ENCODE measurements at places on chromosomes 4 and X.

DNA sequence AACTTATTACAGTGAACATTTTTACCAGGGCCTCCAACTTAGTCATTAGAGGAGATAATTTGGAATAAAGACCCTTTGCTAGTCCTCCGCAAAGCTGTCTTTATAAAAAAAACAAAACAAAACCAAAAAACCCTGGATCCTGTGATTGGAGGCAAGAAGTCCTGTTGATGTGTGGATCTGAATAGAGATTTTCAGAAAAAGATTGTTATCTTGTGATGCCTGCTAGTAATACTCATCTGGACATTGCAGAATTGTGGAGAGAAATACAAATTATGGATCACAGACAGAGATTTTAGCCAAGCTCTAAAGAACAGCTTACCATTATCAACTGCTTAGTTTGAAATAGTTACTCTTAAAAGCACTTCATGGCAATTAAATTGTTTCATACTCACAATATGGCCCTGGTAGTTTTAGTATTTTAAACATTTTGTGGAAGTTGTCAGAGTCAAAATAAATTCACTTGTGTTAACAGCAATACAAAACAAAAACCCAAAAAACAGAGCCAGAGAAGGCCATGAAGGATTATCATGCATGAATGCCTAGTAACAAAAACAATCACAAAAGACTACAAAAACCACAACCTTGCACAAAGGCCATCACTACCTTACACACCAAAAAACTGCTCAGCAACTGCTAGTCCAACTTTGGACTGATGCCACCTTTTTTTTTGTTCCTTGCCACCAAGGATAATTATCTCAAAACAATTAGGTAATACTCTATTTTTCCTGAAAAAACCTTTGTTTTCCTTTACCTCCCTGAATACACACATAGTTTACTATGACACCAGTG lies 514.5 kb upstream of the SLIT2 start:
- DNase-seq, result no peak

- DNase-seq, result no peak
Observed at GRCh38 chrX:48956728-48957414, 536 bp downstream of the OTUD5 start.

GRCh38 chr4:89497517-89498308 lies 190.1 kb upstream of the GPRIN3 start:
- no peak for DNase-seq

DNA sequence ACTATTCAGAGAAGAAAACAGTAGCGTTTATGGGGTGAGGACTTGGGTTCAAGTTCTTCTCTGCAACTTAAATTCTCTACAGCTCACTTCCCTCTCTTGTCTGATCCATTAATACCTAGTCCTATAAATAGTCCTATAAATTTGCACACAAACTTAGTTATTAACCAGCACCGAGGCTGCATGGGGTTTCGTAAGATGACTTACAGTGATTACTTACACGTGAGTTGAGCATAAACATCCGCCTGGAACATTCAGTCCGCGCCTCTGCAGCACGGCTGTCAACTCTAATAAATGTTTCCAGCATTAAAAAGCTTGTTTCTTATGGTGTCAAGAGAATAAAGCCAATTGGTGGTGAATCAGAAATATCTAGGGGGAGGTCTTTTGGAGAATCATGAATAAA lies 103.0 kb upstream of the ENPP6 start:
- DNase-seq, result no peak

DNA sequence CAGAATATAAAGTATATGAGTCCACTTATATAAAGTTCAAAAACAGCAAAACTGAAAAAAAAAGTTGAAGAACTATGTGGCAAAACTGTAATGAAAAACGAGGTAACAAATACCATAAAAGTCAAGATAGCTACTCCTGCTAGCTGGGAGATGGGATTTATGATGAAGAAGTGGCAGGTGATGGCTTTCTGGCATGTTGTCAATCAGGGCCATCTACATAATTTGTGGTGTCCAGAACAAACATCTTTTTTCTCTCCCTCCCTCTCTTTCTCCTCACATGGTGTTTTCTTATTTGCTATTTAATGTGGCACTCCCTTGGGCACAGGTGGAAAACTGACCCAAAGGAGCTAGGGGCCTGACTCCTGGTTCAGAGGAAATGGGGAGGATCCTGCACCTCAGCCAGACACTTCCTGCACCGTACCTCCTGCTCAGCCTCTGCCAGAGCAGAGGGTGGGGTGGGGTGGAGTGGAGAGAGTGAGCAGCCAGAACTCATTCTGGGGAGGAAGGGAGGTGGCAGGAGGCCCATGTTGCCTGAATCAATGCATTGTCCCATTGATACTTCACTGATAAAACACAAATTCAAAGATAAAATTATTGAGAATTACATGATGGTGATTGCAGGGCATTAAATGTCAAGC lies 5.3 kb upstream of the SAP30 start:
- no peak for DNase-seq

GRCh38 chr4:150141756-150142155 lies 63.5 kb downstream of the DCLK2 start:
- DNase-seq, result no peak

DNA sequence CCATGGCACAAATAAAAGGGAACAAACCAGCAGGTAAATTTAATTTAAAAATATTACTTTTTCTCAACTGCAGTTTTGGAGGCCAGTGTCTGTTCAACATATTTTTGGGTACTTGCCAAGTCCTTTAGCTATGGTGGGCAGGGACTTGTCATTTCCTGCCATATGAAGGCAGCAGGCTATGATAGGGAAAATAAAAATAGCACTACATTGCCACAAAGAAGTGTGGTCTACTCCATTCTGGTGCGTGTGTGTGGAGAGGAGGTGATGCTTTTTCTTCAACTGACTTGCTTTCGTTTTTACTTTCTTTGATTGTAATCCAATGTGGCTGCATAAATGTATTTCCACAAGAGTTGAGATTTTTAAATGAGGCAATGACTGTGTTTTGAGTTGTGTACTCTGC lies 17.2 kb downstream of the GPR174 start:
- no peak for DNase-seq
